ENCODE measurements at places on chromosomes 11 and 22.

DNA sequence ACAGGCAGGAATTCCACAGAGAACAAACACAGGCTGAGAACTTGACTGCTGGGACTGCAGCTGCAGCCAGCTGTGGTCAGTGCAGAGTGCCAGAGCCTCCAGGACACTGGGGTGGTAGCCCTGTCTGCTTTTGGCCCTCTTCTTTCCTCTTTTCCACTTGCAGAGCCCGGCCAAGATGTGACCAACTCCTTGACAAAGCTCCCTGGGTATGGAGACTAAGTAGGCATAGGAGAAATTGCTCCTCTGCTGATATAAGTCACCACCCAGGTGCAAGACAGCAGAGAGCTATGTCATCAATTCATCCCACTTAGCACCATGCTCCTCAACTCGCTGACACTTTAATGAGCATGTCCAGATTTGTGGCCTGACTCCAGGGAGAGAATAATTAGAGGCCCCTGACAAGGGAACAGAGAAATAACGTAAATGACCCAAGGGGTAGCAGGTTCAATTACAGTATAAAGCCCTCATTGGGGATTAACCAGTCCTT lies 369.4 kb upstream of the B3GAT1 start:
- no peak for DNase-seq

DNA sequence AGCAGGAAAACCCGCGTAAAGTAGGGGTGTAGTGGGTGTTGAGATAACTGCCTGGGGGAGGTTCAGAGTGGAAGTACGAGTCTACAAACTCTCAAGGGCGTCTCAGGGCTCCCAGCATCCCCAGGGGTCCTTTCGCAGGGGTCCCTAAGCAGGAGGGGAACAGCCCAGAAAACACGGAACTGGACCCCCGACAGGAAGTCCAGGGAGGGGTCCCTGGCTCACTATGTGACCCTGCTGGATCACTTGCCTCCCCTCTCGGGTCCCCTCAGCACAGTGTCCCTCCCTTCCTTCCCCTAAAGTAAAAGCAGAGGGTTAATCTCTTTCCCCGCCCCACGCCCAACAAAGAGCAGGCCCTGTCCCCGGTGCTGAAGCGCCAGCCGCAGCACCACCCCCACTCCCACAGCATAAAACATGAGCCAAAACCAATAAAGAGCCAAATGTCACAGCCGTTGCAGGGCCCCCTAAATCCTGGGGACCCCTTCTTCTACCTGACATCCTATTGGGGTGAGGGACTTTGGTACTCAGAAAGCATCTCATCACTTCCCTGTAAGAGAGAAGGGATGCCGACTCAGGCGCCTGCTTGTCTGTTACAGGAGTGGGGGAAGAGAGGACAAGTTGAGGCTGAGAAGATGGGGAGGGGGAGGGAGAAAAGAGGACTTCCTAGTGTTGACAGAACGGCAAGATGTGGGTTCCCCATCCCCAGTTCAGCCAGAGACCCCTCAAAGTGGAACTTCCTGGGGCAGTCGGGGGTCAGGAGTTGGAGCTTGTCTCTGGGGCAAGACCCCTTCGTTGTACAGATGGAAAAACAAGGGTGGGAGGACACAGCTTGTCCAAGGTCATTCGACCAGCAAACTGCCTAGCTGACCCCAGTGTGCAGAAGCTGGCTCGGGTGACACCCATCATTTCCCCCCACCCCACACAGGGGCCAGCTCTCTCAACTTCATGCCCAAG lies 1.4 kb upstream of the NEFH start:
- no peak for DNase-seq

- DNase-seq, result no peak
These were observed 733 bp upstream of the GRAMD1B start for GRCh38 chr11:123429336-123429735.

DNA sequence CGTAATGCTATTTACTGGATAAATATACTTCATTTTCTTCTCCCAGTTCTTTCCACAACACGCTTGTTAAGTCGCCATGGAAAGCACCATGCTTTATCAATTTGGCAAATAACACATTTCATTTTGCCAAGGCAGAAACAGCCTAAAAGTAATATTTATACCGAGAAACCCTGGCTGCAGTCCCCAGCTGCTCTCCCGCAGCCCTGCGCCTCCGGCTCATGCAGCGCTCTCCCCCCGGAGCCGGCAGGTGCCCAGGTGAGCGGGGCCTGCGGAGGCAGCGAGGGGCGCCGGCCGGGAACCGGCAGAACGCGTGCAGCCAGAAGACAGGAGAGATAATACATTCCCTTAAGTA lies 681 bp upstream of the ARHGEF12 start:
- no peak for DNase-seq

DNA sequence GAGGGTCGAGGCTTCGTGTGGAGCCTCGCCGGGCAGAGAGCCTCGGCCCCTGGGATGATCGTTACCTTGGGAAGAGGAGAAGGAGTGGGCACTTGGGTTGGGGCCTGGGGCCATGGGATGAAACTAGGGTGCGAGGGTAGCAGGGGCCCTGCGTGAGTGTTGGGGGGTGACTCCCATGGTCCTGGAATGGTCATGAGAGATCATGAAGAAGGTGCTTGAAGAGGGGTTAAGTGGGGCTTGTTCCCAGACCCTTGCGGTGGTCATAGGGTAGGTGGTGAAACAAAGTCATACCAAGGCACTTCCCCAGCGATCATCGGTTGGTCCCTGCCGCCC lies 284 bp downstream of the CCS start:
- DNase-seq, result no peak

DNA sequence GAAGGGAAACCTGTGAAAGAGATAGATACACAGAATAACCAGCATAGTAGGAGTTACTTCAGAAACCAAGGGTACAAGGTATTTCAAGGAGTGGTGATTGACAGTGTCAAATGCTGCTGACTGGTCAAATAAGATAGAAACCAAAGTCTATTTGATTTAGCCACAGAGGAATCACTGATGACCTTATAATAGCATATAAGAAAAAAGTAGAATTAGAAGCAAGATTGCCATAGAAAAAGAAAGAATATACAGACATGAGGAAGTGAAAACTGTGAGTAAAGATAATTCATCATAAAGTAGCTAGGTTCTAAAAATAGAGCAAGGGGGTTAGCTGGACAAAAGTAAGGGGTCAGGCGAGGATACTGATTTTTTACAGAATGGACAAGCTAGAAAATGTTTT lies 14.2 kb downstream of the ZBTB44 start:
- no peak for DNase-seq

- DNase-seq, result no peak
These were observed 2241.0 kb upstream of the RAG2 start for GRCh38 chr11:38839071-38839470.

GRCh38 chr11:31792036-31792435 lies 19.1 kb downstream of the PAX6 start:
- DNase-seq, result no peak

DNA sequence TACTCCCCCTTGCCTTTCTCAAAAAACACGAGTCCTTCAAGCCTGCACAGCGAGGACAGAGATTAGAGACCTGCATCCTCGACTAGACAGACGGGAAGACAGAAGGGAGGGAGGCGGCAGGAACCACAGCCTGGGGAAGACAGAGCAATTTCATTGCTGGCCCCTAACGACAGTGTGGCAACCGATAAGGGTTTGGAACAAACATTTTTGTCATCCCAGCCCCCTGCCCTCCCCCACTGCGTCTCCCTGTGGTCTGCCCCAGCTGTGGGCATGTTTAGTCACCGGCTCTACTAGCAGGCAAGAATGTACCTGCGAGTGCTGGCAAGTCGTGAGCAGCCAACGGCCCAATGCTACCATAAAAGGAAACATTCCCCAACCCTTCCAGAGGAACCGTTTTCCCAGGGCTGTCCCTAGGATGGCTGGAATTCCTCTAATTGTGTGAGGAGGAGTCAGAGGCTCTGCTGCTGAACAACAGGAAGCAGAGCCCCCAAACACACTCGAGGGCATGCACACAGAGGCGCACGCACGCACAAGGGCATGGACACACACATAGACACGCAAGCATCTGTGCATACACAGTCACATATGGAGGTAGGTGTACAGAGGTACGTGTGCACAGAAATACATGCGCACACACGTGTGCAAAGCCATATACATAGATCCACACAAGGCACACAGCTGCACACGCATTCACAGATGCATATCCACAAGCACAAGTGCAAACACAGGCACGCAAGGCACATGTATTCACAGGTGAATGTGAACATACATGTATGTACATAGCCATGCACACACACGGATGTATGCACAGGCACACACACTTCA lies 58.3 kb downstream of the MYH9 start:
- DNase-seq, result peak; percentile 65

- no peak for DNase-seq
These were observed 43.6 kb upstream of the FIBIN start for GRCh38 chr11:26950260-26950719.

DNA sequence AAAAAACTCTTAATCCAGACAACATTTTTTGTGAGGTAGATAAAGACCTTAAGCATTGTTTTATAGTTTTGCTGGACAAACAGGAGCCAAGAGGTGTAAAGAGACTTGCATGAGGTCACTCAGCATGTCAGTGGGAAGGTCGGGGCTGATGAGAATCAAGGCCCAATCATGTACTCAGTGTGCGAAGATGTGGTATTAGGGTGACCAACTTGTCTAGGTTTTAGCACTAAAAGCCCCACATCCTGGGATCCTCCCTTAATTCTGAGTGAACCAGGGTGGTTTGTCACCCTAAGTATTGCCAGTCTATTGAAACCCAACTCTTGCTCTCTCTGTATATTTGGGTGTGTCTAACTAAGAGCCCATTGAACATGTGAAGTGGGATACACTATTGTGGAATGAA lies 19.5 kb upstream of the SORL1-AS1 start:
- DNase-seq, result no peak

DNA sequence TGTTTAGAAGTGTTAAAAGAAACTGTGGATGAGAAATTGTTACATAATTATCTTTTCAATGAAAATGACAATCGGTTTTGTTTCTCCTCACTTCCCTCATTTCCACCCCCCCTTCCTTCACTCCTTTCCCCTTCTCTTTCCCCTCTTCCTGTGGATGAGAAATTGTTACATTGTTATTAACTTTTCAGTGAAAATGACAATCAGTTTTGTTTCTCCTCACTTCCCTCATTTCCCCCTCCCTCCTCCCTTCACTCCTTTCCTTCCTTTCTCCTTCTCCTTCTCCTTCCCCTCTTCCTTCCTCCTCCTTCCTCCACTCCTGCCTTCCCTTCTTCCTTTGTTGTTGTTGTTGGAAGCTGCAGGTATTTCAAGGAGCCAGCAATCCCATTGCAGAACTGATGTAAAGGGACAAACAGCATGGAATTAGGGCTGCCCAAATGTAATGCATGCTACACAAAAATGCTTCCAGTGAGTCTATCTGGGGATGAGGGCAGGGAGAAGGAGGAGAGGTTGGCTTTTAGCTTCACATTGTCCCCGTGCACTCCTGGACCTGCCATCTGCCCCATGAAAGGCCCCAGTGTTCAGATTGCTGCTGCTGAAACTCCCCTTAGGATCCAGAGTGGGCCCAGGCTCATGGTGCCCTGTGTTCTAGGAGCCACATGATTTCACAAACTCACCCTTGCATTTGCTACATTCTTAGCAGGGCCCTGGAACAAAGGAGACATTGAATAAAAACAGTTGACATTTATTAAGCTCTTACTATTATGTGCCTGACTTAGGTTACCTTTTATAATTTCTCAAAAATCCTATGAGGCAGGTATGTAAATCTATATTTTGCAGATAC lies 133.0 kb upstream of the TIMP3 start:
- no peak for DNase-seq

DNA sequence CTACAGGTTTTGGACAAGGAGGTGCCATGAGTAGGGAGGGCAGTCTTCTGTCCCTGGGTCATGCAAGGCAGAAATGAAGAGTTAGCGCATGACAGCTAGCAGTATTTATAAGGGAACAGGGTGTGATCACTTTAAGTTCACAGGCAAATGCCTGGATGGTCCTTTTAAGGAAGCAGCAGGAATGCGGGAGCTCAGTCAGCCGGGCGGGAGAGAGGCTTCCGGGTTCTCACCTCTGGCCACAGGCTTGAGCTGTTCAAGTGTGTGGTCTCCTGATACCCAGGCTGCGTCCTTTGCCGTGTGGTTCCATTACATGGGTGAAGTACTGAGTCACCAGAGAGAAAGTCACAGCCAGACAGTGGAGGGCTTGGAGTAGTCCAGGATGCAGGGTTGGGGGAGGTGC lies 105.4 kb downstream of the BCR start:
- no peak for DNase-seq

DNA sequence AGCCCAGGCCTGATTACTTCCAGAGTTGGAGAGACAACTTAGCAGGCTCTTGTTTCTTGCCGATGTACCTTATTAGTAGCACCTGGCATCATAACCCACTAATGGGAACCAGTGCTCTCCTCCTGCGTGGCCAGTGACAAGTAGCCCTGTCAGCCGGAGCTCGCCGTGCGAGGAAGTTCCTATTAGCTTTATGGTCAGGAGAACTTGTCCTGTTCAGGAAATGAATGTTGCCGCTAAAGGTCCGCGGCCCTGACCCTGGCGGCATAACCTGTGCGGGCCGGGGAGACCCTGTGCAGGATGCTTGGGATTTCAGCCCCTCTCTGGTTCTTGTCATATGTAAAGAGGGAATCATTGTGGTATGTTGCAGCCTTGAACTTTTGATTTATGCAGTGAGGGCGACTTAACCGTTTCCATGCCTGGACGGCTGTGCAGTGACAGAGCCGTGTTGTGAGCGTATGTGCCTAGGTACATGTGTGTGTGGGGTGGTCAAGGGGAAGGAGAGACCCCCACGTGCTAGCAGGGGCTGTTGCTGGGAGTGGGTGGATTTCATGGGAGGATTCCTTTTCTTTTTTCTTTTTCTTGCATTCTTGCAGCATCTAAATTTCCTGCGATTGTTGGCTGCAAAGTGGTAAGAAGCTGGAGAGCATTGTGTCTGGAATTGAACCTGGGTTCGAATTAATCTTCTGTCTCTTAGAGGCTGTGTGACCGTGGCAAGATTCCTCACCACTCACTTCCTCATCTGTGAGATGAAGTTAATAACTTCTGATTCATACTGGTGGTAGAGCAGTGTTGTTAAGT lies 15.2 kb downstream of the ZBTB16 start:
- DNase-seq, result no peak

DNA sequence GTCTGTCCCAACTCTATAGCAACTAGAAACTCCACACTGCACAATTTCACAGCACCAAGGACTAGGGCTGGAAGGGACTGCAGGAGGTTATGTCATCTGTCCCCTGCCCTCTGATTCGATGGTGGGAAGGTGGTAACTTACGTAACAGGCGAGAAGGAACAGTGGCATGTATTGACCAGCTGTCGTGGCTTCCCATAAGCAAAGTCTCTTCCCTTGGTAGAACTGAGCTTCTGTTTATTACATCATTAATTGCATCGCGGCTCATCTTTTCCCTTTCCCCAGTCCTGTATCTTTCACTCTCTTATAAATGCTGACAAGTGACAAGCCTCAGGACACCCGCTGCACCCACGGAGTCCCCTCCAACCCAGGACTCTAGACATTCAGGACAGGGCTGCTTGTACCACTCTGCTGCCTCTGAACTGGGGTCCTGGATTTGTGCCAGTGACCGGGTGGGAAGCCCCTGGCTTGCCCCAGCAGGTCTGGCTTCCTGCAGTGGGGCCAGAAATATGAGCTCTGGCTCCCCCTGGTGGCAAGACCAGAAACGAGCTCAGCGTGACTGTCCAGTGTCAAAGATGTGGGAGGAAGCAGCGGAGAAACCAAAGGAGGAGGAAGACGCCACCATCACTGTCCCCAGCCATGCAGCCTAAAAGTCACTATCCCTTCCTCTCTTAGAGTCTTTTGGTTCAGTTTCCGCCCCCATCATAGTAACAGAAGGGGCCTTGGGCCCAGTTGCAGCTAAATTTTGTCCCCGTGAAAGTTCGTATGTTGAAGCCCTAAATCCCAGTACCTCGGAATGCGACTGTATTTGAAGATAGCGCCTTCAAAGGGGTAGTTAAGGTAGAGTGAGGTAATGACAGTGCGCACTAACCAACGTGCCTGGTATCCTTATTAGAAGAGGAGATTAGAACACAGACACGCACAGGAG lies 84.5 kb downstream of the ISX start:
- peak; percentile 68 for DNase-seq
